COLO829 (cell line): ENCODE measurements at places on chromosomes 16 and 17.

GRCh38 chr17:28700830-28701492, 10.7 kb downstream of the PROCA1 start:
- no peak for DNase-seq

- peak; percentile 59 for DNase-seq
These were observed 3.2 kb upstream of the METRN start for GRCh38 chr16:711548-712320.

DNA sequence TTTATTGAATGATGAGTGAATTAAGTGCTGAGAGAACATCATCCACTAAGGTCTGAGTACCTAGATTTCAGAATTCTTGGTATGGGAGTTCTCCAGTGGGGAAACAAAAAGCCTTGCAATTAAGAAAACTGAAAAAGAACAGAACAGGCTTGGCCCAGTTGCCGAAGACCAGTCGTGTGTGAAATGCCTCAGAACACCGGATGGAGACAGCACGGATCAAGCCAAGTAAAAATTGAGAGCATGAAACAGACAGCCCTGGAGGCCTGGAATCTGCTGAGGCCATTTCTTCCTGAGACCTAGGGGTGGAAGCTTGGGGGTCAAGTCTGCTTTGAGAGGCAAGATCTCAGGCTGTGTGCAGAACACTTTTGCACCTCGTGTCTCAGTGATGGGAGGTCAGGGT, 43.3 kb downstream of the GRIN2A start:
- DNase-seq, result no peak

- DNase-seq, result no peak
These were observed 85.5 kb upstream of the RPL38 start for GRCh38 chr17:74117999-74118421.

DNA sequence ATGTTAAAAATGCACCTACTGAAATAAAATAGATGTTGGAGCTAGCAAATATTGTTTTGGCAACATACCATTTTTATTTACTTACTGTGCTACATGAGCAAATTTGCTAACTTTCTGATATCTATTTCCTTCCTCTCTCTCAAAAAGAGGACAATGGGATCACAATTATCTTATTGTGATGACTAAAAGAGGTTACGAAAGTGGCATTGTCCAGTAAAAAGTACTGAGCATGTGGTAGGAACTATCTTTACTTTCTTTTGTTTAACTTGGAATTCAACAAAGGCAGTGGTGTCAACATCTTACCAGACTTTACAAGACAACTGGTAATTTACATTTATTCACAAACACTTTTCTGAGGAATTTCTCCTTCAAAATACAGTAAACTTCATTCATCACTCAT, 1542.6 kb upstream of the CDH8 start:
- no peak for DNase-seq

DNA sequence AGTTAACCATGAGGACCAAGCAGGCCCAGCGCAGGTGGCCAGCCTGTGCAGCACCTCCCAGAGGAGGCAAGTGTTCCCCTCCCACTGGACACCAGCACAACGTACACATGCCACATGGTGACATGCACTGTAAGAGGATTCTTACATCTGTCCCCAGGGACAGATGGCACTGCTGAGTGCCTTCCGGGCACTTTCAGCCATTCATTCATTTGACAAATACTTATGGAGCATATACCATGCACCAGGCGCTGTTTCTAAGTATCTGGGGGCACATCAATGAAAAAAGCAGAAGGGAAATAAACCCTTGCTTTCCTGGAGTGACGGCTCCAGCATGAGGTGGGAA, 79.6 kb downstream of the GAS7 start:
- no peak for DNase-seq

DNA sequence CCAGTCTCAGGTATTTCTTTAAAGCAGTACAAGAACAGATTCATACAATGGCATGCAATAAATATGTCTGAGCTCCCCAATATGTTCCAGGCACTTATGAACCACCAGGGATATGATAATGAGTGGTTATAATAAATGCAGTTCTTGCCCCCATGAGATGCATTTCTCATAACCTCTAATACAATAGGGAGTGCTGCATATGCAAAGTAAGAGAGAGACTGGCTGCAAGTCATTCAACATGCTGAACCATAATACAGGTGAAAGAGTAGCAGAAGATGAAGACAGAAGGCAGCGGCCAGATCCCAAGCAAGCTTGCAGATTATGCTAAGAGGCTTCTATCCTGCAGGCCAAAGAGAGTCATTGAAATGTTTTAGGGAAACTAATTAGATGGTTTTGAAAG, 96.7 kb downstream of the CHD9NB start:
- DNase-seq, result no peak

GRCh38 chr16:48441863-48442279, 56.7 kb upstream of the SIAH1 start:
- no peak for DNase-seq

DNA sequence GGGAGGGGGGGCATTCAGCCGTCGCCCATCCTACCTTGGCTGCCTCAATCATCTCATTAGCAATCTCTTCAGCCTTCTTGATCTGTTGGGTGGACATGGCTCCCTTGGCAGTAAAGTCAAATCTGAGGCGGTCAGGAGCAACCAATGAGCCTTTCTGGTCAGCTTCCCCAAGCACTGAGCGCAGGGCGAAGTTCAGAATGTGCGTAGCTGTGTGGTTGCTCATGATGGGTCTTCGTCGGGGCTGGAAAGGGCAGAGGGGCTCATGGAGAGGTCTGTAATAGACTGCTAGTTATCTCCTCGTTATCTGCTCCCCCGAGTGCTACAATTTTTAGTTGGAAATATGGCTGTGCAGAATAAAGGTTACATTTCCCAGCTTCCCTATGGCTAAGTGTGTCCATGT, 7.2 kb upstream of the EXOSC6 start:
- DNase-seq, result no peak

GRCh38 chr16:25184771-25185170, 32.0 kb upstream of the AQP8 start:
- DNase-seq, result no peak

GRCh38 chr16:79329967-79330366, 270.6 kb downstream of the MAF start:
- DNase-seq, result no peak

DNA sequence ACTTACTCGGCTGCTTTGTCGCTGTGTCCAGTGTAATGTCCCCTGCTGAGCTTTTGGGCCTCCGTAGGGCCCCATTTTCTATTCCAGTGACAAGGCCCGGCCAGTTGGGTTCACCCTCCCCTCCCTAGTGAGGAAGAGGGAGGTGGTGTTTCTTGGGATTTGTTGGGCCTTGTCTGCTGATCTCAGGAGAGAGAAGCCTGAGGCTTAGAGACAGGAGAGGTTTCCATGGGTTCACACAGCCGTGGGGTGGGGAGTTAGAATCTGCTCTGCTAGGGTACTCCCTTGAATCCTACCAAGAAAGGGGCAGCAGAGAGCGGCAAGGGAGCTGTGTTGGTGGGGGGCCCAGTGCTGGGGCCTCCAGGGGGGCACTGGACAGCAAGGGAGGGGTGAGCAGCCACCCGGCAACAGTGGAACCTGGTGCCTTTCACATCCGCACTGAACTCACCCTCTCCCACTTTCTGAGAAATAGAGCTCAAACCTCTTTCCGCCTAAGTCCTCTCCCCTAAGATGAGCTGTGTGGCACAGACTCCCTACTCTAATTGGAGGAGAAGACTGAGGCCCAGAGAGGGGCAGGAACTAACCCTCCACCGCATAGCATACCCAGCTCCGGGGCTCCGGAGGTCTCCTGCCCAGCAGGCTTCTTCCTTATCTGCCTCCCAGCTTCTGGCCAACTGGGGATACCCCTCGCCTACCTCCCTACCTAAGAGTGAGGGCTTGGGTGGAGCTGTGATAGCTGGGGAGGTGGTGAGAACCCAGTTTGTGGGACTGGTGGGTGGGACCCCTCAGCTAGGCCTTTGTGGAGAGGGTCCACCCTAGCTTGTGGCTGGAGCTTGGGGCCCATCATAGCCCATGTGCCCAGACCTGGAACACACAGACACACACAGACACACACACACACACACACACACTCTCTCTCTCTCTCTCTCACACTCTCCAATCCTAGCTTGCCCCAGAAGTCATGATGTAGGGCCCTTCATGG, 6.8 kb downstream of the TBKBP1 start:
- DNase-seq, result no peak

DNA sequence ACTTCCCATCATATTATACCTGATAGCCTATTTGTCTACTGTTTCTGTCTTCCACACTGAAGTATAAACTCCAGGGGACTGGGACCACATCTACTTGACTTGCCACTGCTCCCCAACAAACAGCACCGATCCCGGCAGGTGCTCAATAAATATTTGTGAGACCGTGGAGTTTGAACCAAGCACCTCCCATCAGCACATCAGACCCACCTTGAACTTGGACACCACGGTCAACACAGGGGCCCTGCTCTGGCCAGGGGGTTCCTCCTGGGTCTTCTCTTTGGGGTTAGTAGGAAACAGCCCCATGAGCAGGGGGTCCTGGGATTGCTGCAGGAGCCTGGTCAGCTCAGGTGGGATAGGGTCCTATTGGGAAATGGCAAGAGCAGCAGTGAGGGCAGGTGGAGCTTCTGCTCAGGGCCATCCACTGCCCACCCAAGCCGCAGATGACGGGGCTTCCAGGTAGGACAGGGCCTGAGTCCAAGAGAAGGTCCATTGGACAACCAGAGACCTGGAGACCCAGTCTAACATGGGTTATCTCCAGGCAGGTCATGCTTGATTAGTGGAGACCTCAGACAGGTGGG, 19.9 kb downstream of the ZNHIT3 start:
- DNase-seq, result no peak

DNA sequence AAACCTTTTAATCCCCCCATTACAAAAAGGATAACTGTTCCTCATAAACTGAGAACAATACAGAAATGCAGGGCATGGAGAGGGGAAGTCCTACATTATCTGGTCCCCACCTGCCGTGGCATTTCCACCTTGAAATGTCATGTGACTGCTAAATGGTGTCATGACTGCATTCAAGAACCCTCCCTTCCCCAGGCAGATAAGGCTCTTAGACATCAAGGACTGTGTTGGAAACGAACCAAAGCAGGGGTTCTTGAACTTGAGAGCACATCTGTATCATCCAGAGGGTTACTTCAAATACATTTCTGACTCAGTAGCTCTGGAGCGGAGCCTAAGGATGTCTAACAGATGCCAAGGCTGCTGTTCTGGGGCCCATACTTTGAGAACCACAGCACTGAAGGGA, 18.4 kb downstream of the CMTM3 start:
- no peak for DNase-seq

DNA sequence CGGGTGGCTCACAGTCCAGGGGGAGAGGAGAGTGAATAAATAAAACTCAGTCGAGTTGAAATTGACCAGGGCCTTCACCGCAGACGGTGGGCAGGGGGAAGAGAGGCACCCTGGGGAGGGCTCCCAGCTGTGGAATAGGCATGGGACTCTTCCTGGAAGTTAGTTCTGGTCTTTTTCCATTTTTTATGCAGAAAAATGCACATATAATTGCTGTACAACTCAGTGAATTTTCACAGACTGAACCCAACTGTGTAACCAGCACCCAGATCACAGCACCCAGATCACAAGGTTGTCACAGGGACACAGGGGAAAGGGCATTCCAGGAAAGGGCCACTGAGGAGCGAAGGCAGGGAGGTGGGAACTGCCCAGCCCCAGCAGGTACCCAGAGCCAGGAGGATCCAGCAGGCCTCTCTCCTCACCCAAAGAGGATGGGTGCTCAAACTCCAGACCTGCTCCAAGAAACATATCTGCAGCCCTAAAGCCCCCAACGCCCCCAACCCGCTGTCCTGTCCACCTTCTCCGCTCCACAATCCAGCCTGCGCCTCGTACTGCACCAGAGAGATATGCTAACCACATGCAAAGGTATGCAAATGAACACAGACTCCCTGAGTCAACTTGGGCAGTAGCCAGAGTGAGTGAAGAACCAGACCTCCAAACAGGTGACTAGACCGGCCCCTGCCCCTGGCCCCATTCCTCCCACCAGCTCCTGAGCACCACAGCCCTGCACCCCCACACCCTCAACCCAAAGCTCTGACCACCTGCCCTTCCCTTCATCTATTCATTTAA, 29.1 kb upstream of the EIF1 start:
- DNase-seq, result no peak
